ENCODE measurements at places on chromosomes 5 and 9. TPM values are rescaled to one million over a fixed set of nuclear protein-coding genes. Genes with fewer than 3 reads are reported as not detected.

DNA sequence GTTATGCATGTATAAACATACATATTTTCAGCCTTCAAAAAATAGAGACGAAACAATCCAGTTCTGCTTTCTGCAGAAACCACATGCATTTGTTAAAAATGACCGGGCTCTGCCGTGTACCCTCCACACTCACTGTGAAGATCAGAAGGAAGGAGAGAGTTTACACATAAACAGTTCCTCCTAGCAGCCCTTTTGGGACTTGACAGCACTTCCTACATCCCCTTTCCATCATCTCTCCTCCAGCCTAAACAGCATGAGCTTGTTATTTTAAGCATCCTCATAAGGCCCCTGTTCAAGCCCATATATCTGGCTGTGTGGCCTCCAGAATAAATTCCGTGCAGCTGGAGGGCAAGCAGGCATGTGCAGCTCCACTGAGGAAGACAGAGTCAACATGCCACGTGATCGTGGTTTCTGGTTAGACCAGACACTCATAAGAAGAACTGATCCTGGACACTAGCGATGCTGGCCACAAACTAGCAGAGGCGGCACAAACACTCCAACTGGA lies 42.2 kb downstream of the NIPAL4 start:
- DNase-seq, result no peak

Gene DOCK8
- polyA plus RNA-seq, result 2.4 TPM

Gene JAKMIP2
- 1.7 TPM for polyA plus RNA-seq

Gene NCS1
- 41.1 TPM for polyA plus RNA-seq

- DNase-seq, result no peak
Measured at GRCh38 chr9:127776195-127776923, 2.1 kb downstream of the SH2D3C start.

GRCh38 chr5:113612060-113612496 lies 98.6 kb downstream of the YTHDC2 start:
- peak; percentile 25 for DNase-seq

DNA sequence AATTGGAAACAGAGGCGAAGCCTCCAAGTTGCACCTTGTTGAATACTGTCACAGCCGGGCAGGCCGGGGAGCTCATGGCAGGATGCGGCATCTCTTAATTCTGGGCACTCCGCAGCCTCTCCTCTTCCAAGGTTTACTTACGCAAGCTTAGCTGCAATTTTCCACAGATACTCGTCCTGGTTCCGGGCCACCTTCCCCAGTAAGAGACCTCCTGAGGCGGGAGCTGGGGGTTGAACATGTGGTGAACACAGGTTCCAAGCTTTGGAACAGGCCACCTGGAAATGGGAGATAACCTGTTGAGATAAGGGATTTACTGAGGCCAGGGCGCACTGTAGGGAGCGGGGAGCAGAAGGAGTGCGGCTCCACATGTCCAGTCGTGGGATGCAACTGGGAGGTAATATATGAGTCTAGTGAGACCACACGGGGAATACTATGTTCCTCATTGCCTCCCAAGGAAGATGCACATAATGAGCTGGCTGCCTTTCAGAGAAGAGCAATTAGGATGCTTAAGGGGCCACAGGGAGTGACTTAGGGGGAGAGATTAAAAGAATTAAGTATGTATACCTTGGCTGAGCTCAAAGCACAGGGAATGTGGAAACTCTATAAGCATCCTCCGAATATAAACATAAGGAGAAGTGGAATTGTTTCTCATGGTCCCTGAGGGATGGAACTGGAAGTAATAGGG lies 335.2 kb downstream of the CWC27 start:
- peak; percentile 45 for DNase-seq

DNA sequence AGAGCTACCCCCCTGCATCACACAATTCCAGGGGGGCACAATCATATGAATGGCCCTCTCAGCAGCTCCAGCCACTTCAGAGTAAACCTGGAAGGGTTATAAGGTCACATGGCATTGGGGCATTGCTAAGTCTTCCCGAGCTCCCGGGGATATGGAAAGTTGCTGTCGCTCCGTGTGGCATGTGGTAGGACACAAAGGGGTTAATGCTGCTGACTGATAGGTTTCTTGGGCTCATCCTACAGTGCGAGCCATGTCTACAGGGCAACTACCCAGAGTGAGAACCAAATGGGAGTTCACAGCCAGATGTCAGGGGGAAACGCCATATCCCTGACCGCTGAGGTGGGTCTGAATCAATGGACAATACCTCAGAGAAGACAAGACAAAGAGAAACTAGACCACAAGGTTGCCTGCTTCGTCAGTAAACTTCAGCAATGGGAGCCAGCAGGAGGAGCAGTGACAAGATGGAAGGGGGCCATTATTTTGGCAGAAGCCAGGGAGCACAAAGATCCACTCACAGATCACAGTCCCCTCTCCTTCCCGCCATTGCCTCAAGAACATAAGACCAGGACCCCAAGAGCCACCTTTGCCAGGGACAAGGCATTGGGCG lies 52.4 kb upstream of the SHISAL2B start:
- no peak for DNase-seq

Gene ENTREP1
- 24.0 TPM for polyA plus RNA-seq

GRCh38 chr9:81083067-81083466 lies 606.3 kb downstream of the TLE1 start:
- no peak for DNase-seq

Measured in muscle of arm (tissue), 14 donors.